Umbilical cord (tissue), 2 donors: ENCODE measurements at places on chromosomes 1 and 21. TPM values are rescaled to one million over a fixed set of nuclear protein-coding genes. Genes with fewer than 3 reads are reported as not detected.

Gene DYNLT5
- 4.3 TPM for total RNA-seq

Gene SNX7
- total RNA-seq: 32.7 TPM

Gene STUM
- 1.7 TPM for total RNA-seq

Gene AMY1C
- total RNA-seq: not detected

DNA sequence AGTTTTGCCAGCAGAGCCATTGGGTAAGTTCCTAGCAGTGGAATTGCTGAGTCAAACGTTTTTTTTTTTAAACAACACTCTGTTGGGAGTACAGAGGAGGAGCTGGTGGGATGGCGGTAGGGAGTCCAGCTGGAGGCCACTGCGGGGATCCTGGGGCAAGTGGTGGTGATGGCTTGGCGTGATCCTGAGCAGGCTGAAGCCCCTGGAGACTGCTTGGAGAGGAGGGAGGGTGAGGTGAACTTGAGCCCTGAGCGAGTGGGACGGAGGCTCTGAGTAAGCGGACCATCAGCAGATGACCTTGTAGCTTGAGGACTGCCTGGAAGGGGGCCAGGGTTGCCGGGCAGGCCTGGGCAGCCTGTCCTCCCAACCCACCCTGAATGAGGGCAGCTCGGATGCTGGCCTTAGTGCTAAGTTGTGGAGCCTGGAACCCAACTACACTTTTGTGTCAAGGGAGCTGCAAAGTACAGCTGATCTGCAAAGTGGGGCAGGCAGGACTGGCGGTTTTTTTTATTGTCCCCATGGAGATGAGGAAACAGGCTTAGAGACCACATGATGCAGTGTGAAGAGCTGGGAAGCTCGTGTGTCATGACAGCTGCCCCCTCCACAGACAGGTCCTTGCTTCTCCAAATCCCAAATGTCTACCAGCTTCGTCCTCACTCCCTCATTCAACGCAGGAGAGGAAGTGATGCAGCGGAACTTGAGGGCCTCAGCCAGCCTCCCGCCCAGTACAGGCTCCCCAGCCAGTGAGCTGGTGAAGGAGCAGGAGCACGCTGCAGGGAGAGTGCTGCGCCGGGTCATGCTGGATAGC, 20.2 kb downstream of the MRPL37 start:
- peak; percentile 75 for DNase-seq

DNA sequence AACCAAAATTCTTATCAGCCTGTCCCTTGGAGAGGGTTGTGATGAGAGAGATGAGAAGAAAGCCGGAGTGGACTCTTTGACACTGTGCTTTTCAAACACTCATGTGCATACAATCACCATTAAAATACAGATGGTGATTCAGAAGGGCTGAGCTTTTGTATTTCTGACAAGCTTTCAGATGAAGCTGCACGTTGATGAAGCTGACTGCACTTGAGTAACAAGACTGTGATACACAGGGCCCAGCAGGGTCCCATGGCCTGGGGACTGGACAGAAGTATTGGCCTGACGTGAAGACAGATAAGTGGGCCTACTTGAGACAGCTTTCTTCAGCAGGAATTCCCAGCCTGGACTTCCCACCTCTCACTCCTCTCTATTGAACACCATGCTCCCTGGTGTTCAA, 258.2 kb downstream of the CHRM3 start:
- no peak for DNase-seq
